Bone marrow (tissue), 2 donors: ENCODE measurements at places on chromosomes 6 and 20.

DNA sequence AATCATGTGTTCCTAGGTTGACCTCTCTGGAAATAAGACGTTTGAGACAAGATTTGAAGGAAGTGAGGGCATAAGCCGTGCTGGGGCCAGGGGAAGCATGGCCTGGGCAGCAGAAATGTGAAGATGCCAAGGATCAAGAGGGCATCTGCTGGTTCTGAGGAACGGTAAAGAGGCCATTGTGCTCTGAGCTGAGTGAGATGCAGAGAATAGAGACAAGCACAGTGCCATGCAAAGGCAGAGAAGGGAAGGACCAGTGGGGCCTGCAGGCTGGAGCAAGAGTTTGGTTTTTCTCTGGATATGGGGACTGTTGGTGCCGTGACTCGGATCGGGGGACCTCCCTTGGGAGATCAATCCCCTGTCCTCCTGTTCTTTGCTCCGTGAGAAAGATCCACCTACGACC is 50.8 kb downstream of the SMPDL3A start:
- no peak for DNase-seq

- DNase-seq, result no peak
Measured at GRCh38 chr6:128005009-128005408, 104.2 kb upstream of the THEMIS start.

- DNase-seq, result no peak
Measured at GRCh38 chr6:53054532-53054931, 10.7 kb upstream of the FBXO9 start.

DNA sequence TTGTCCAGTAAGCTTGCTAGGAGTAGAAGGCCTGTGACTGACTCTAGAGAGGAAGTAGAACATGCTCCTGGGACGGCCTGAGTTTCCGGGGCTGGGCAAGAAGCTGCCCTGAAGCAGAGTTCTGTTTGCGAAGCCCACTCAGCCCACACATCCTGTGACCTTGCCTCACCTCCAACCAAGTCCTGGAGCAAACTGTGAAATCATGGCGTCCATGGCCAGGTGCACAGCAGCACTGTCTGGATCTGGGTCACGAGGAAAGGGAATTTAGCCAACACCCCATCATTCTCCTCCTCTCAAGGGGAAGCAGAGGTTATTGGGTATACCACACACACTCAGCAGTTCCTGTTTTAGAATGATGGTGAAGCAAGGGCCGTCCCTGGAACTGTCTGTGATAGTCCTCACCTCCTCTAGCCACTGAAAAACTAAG is 87.5 kb downstream of the CRYBG1 start:
- DNase-seq, result peak; percentile 78

GRCh38 chr20:20765696-20766365 is 53.4 kb upstream of the RALGAPA2 start:
- no peak for DNase-seq

GRCh38 chr6:143123081-143123480 is 62.4 kb downstream of the AIG1 start:
- no peak for DNase-seq

- DNase-seq, result no peak
Measured at GRCh38 chr6:148771212-148771601, 24.4 kb downstream of the UST start.

- no peak for DNase-seq
Measured at GRCh38 chr6:36608788-36609563, 14.8 kb downstream of the SRSF3 start.

- DNase-seq, result no peak
Measured at GRCh38 chr20:60934724-60935123, 317.3 kb upstream of the CDH4 start.

DNA sequence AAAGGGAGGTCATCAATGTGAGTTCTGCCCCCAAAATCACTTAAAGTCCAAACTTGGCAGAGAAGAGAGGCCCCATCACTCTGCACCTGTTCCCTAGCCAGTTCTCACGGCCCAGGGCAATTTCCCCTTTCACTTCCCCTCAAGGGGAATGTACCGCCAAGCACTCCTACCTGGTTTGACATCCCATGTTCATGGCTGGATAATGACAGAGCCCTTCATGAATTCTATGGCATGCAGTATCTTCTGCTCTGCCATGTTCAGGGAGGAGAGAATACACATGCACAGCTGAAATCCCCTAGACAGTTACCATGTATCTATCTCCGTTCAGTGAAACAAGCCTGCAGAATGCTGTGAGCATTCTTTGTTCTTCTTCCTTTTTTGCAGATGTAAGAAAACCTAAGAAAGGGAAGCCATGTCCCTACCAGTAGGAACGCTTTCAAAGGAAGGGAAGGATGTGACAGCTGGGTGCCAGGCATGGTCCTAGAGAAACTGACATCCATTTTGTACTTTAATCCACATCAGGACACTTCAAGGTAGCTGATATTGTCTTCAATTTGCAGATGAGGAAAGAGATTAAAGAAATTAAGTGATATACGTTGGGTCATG is 79.8 kb upstream of the ARID1B start:
- no peak for DNase-seq

DNA sequence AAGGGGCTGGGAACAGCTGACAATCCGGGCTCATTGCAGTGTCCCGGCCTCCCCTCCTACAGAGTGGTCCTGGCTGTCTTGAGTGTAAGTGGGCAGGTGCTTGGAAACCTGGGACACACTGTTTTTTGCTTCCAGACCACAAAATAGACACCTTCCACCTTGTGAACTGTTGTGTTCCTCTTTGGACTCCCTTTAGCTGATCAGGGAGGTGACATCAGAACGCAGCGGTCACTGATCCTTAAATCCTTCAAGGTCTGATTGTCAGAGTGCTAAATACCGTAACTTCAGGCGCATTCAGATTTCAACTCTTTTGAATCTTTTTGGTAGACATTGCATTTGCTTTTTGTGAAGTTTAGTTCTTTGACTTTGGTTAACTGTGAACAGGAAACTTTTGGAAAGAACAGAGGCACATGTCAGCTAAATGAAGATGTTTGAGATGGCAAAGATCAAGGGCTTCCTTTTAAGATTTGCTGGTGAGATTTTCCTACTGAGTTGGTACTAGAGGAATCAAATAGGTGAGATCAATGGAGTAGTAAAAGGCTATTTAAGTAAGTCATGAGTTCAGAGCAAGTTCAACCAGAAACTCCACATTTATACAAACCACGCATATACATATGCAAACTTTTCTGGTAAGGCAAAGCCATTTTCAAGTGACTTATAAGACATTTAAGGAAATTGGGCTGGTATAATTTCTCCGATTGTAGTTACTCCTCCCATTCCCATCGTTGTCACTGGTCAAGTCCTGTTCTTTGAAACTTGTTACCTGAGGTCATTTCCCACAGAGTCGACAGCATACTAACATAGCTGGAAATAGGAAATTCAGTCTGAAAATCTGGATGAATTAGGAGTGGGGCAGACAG is 6.3 kb downstream of the PPP1R3G start:
- DNase-seq, result no peak

GRCh38 chr6:34630040-34630439 is 66.5 kb downstream of the ILRUN start:
- no peak for DNase-seq

GRCh38 chr20:14780508-14780907 is 443.1 kb upstream of the FLRT3 start:
- no peak for DNase-seq

DNA sequence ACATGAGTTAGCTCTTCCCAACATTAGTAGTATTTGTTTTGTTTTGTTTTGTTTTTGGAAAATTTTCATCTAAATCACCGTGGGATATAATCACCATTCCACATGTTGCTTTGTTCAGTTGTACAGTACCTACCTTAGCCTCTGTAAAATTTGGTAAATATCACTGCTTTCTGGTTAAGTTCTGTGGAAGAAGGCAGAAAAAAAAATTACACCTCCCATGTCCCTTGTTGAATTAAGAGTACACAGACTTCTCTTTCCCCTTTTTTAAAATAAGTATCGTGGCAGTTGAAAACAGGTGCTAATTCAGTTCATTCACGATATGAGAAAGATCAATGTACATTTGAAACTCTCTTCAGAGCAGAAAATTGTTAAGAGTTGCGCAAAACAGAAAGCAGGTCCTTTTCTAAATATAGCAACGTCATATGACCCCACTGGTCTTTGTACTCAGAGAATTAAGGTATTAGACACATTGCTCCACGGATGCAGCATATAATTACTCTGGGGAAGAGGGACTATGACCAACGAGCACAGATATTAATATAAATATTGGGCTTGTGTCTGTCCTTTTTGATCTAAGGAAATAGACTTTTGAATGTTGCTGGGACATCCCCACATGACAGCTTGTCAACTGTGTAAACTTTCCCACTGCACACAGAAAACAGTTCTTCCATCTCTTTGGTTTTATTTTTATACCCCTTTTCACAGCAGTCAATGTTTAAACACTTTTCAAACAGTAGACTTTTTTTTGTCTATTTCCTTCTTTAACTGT is 58.6 kb upstream of the ZNF217 start:
- DNase-seq, result peak; percentile 49
